ENCODE measurements at places on chromosomes 2 and 18. TPM values are rescaled to one million over a fixed set of nuclear protein-coding genes. Genes with fewer than 3 reads are reported as not detected.

GRCh38 chr2:36444216-36444936 is 88.8 kb downstream of the CRIM1 start:
- H3K27me3 ChIP-seq = no peaks in the 10 kb centered on the region
- DNase-seq = no peak
- no peak overlapping the region for H3K27ac ChIP-seq
- H3K4me1 ChIP-seq = no peaks in the 10 kb centered on the region

Gene CAPN14
- 1.3 TPM for total RNA-seq

Gene FAM124B
- total RNA-seq = not detected

DNA sequence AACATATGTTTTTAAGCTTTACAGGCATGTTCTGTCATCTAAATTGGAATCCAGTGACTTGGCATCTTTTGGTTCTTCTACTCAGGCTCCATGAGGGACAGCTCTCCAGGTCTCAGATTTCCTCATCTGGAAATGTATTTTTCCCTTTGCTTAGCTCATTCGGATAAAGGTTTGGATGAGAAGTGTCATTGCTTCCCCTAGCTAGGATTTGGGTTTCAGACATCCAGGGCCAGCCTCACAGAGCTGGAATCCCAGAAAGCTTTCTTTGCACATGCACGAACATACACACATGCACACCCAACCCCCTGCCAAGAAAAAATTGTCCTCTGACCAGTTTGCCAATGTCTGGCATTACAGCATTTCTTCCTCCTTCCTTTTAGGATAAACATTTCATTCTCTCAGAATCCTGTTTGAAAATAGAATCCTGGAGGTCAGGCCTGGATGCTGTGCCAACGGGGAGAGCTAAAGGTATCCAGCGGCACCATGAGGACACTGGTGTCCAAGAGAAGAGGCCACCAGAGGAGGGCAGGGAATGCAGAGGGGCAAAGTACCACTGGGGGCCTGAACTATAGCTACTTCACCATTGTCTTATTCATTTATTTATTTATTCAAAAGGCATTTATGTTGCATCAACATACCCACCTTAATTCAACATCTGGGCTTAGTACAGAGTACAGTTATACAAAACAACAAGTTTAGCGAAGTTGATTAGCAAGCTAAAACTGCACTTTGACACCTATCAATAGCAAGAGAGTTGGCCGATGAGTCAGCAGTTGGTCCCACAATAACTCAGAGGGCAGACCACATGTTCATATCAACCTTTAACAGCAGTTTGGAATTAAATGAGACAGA is 97.9 kb upstream of the ATL2 start:
- no peak overlapping the region for H3K4me3 ChIP-seq
- H3K27ac ChIP-seq = no peak overlapping the region
- no peaks in the 10 kb centered on the region for H3K36me3 ChIP-seq
- H3K27me3 ChIP-seq = no peaks in the 10 kb centered on the region
- DNase-seq = no peak
- peaks cover 16% of the 10 kb centered on the region for H3K4me1 ChIP-seq

DNA sequence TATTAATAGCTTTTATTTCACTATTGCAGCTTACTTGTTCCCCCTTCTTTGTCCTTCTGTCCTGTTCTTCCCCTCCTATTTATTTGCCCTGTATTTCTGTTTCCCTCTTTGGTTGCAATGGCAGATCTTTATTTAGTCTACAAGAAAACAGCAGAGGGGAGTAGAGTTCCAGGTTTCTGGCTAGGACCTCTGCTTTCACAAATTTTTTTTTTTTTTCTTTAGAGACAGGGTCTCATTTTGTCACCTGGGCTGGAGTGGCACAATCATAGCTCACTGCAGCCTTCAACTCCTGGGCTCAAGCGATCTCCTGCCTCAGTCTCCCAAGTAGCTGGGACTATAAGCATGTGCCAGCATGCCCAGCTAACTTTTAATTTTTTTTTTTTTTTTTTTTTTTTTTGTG is 188.1 kb upstream of the SPRED2 start:
- no peak overlapping the region for H3K27ac ChIP-seq
- H3K4me3 ChIP-seq = no peak overlapping the region
- H3K27me3 ChIP-seq = no peaks in the 10 kb centered on the region
- H3K36me3 ChIP-seq = no peaks in the 10 kb centered on the region

Data from GM12878 (cell line).